ENCODE measurements at places on chromosomes 3 and 15. TPM values are rescaled to one million over a fixed set of nuclear protein-coding genes. Genes with fewer than 3 reads are reported as not detected.

The TM6SF1 gene
- total RNA-seq: 0.17 TPM

The CLPX gene
- 53.7 TPM for total RNA-seq

The ACAN gene
- 0.21 TPM for total RNA-seq

The CELSR3 gene
- total RNA-seq: 4.4 TPM

The SIAH2 gene
- 19.3 TPM for total RNA-seq

The PTH1R gene
- total RNA-seq: 0.28 TPM

The VILL gene
- total RNA-seq: 0.17 TPM

The WDR93 gene
- 0.20 TPM for total RNA-seq

The PLSCR2 gene
- total RNA-seq: not detected

Data from A549 treated with DMSO at 1 μM for 4 hours (cell line).